ENCODE measurements at places on chromosomes 2 and 18.

DNA sequence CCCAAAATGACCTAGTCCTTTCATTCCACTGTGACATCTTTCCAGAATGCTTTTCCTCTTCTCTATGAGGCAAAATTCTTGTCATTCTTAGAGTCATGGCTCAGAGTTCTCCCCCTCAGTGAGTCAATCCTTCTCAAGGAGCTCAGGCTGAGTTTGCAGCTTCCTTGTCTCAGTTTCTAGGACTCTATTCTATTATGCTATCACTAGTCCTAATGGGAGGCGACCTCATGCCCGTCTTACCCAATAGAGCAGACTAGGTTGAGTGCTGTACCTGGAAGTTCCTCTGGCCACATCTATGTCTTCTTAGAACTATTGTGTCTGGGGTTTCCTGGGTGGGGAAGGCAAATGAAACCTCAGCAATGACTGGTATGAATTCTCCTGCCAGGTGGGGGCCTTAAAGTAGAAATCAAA, 51.5 kb downstream of the HAUS1 start:
- no peak for DNase-seq

- no peak for DNase-seq
Measured at GRCh38 chr2:61218817-61219170, 56.8 kb downstream of the C2orf74 start.

DNA sequence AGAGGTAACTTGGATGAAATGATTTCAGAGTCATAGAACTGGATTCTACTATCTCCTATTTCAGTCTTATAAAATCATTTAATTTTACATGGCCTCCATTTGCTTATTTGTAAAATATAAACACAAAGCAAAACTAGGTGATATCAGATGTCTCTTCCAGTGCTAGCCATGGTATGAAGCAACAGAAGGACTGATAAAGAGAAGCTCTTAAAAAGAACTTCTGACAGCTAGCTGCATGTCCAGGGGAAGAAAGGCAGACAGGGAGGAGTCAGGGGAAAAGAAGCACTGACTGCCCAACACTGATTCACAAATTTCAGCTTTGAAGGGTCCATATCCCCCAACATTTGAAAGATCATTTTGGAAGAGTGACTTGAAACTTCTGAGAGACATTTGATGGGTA, 6.4 kb downstream of the SLC8A1 start:
- DNase-seq = no peak

- DNase-seq = no peak
Measured at GRCh38 chr2:159776321-159776720, 21.7 kb downstream of the CD302 start.

DNA sequence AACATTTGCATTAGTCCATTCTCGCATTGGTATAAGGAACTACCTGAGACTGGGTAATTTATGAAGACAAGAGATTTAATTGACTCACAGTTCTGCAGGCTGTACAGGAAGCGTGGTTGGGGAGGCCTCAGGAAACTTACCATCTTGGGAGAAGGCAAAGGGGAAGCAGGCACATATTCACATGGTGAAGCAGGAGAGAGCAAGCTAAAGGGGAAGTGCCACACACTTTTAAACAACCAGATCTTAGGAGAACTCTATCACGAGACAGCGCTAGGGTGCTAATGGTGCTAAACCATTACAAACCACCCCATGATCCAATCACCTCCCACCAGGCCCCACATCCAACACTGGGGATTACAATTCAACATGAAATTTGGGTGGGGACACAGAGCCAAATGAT, 201.7 kb upstream of the MGAT5 start:
- no peak for DNase-seq

GRCh38 chr2:7146151-7146550, 228.9 kb downstream of the RNF144A start:
- no peak for DNase-seq

DNA sequence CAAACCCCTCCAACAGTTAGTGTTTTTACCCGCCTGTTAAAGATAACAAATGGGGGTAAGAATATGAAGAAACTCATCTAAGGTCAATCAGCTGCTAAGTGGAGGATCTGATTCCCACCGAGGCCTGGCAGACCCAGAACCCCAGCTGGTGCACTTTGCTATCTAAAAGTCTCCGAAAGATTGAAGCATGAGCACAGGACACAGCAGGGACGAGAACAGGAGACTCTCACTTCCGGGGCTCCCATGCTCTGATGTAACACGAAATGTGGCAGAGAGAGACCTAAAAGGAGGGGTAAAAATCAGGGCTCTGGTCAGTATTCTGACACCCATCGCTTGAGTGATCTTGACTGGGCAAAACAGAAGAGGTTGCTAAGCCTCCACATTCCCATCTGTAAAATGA, 119.7 kb downstream of the PDCL3 start:
- no peak for DNase-seq
